ENCODE measurements at places on chromosomes 1 and 21.

DNA sequence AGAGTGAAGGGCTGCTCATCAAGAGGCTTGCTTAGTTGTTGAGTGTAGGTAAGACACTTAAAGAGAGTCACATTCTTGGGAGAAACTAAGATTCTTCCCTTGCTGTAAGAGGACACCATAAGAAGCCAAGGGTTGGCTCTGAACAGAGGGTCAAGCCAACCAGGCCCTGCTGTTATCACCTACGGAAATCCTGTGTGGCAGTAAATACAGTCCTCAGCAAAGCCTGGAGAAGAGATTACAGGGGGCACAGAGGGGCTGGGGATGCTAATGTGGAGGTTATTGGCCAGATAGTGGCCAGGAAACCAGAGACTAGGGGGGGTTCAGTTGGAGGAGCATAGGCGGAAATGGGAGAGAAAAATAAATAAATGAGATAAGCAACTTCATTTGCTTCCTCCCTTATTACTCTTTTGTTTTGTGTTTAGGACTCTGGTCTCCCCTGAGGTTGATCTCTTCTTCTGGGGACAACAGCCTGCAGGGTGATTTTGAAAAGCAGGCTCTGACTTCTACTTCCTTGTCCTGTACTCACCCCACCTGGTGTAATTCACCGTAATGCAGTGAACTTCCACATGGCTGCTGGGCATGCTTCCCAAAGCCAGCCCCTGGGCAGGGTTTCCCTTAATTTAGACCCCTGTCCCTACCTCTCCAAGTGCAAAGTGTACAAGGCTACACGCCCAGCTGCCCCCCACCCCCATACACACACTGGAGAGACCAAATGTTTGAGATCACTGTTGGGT, 40.9 kb downstream of the MTARC1 start:
- no peak for DNase-seq

DNA sequence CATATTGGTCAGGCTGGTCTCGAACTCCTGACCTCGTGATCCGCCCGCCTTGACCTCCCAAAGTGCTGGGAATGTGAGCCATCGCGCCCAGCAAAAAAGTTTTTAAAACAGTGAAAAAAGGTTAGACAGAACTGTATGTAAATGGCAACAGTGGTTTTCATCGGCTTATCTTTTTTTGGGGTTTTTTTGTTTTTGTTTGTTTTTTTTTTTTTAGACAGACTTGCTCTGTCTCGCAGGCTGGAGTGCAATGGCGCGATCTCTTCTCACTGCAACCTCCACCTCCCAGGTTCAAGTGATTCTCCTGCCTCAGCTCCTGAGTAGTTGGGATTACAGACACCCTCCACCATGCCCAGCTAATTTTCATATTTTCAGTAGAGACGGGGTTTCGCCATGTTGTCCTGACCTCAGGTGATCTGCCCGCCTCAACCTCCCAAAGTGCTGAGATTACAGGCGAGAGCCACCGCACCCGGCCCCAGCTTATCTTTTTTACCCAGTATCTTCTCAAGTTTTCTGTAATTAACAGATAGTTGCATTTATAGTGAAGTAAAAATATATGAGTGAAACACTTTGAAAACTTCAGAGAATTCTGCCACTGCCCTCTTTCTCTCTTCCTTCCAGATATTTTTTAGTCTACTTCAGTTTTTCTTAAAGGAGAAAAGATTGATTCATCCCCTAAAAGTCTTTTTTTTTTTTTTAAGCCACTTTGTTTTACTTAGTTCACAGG, 13.1 kb downstream of the TIMM17A start:
- DNase-seq, result no peak

DNA sequence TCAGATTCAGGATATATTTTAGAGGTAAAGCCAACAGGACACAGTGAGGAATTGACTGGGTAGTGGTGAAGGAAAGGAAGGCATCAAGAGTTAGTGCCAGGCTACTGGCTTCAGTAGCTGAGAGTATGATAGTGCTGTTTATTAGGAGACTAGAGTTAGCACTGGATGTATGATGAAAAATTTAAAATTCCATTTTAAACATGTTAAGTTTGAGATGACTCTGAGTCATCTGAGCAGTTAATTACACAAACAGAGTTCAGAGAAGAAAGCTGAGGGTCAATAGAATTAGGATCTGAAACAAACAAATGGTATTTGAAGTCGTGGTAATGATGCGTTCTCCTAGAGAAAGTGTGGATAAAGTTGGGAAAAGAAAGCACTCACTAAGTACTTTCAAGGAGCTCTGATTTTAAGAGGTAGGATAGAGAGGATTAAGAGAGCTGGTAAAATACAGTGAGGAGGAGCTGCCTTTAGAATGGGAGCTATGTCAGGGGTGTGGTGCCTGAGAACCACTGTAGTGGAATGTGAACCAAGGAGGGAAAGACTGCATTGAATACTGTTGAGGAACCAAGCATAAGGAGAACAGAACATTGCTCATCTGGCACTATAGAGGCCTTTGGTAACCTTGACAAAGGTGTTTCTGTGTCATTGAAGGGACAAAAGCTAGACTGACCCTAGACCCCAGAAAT, 21.7 kb upstream of the SHCBP1L start:
- peak; percentile 30 for DNase-seq

GRCh38 chr21:18368205-18368604, 35.4 kb downstream of the TMPRSS15 start:
- no peak for DNase-seq

DNA sequence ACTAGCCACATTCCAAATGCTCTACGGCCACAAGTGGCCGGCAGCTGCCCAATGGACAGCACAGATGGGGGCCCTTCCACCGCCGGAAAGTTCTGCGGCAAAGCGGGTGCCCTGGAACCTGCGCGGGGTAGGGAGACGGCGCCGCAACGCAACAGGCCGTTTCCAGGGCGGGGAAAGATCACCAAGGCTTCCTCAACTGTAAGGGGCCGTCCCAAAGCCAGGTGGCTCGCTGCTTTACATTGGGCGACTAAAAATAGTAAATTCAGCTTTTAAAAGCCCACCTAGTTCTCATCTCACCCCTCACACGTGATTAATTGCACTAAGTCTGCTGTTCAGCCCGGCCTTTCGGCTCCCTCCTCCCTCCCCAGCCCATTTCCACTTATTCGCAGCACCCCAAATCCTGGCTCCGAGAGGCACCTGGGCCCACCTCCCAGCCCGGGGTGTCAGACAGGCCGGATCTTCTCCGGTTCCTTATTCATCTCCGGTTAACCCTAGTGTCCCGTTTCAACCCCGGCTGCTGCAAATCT, 643 bp downstream of the CFAP298 start:
- DNase-seq, result peak; percentile 49

DNA sequence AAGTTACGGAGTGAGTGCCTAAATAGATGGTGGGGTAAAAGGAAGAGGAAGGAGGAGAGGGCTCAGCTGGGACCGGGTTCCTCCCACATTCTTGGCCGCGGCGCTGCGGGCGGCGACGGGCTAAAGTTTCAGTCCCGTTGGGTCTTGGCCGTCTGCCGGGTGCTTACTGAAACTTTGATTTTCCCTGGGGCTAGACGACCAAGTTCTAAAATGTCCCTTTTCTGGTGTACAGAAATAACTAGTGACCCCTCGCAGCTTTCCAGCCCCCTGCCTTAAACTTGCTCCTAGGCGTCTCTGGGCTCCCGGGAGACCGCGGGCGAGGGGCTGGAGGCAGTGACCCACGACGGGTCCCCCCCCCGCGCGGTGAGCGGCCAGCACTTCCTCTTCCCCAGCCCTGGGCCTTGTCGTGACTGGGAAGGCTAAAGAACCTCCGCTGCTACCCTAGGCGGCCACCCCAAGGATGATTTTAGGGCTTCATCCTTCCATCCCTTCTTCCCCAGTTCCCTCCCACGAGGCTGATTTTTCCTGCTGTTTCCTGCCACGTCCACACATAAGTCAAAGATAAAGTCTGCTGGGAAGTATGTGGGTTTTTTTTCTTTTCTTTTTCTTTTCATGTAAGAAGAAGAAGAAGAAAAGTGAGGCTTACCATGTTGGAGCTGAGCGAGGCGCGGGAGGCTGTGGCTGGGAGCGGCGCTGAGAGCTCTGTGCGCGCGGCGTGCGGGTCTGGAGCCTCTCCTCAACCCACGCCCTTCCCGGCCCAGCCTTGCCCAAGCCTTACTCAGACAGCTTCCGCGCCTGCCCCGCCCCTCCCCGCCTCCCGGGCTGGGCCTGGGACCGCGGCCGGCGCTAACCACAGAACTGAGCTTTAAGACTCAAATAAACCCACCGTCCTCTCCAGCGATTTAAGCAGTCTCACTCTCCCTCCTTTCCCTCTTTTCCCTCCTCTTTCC, at the start of gene S100A11:
TSS of gene S100A11 (minus strand) at position 738 of the 950 bp plus-strand sequence. CDS start at position 649, 89 bp downstream.
- DNase-seq, result peak; percentile 93

GRCh38 chr1:99115231-99115630, 110.6 kb upstream of the PLPPR5 start:
- DNase-seq, result no peak

DNA sequence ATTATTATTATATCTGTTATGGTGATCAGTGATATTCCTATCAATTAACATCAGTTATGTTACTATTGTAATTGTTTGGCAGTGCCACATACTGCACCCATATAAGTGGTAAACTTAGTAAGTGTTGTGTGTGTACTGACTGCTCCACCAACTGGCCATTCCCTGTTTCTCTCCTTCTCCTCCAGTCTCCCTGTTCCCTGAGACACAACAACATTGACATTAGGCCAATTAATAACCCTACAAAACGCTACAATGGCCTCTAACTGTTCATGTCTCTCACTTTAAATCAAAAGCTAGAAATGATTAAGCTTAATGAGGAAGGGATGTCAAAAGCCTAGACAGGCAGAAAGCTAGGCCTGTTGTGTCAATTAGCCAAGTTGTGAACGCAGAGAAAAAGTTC, 6.6 kb upstream of the THRAP3 start:
- DNase-seq, result peak; percentile 61

- DNase-seq, result no peak
Observed at GRCh38 chr1:32768110-32768850, 48.9 kb downstream of the YARS1 start.

- peak; percentile 60 for DNase-seq
Observed at GRCh38 chr1:206128196-206128595, 11.0 kb upstream of the AVPR1B start.

GRCh38 chr1:226097866-226098625, 35.5 kb downstream of the H3-3A start:
- DNase-seq, result peak; percentile 94

GRCh38 chr1:231334079-231334666, 3.5 kb downstream of the EXOC8 start:
- DNase-seq, result no peak

- DNase-seq, result no peak
Observed at GRCh38 chr1:30762152-30762929, 4.8 kb upstream of the LAPTM5 start.

DNA sequence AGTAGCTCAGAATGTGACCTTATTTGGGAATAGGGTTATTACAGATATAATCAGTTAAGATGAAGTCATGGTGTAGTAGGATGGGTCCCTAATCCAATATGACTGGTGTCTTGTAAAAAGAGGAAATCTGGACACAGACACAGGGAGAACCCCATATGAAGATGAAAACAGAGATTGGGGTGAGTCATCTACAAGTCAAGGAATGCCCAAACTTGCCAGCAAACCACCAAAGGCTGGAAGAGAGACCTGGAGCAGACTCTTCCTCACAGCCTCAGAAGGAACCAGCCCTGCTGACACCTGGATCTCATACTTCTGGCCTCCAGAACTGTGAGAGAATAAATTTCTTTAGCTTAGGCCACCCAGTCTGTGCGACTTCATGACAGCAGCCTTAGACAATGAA, 29.9 kb downstream of the KRTAP19-8 start:
- peak; percentile 9 for DNase-seq

GRCh38 chr1:14500041-14500440, 98.4 kb upstream of the KAZN start:
- DNase-seq, result no peak

DNA sequence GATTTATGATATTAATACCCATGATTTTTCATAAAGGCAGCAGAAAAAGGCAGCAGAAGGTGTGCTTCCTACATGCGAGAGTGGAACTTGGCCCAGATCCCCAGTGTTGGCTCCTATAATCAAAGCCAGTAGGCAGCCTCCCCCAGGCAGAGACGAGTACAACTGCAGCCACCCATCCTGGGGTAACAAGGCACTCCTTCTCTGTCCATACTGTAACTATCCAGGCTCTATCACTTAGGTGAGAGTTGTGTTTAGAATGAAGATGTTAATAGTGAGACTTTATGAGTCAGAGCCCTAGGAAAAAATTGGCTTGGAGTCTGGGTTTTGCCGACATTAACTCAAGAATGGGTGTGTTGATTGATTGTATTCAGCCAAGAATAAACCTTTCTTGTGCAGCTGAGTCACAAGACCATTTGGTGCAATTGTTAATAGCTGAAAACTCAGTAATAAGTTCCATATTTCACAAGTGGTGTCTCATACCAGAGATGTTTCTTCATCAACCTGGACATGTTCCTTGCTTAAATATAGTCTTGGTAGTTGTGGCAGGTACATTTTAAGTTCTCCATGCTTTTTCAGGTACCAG, 322.3 kb downstream of the DUSP10 start:
- DNase-seq, result peak; percentile 97

DNA sequence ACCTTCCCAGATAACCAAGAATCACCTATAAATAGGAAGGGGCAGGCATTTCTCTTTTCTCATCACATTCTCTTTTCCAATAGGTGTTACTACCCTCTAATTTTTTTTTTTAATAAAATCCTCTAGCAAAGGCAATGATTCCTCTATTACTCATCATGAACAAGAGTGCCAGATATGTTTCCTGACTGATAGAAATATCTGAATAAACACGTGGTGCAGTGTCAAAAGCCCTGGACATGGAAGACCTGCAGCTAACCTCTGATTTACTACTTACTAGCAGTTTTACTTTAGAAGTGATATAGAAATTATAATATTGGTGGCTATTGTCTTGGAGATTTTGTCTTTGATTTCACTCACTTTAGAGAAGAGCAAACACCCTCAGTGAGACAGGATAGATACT, 194.6 kb upstream of the SAMSN1 start:
- DNase-seq, result peak; percentile 42
